ENCODE measurements at places on chromosomes 13 and 19.

DNA sequence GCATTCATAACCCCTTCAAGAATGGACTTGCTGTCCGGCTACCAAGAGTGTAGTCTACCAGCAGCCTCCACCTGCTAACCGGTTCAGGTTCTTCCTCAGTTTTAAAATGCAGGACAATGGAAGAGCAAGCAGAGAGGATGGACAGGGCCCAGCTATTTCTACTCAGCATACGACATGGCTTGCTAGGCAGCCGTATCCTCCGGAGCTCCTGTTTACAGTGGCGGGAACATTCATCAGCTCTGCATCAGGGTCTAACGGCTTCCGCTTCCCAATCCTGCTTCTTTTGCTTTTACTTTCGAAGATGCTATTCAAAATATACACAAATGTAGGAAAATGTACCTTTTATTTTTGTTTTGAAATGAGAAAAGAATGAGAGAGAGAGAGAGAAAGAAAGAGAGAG, 118.5 kb downstream of the TRPC4 start:
- no peak for DNase-seq

DNA sequence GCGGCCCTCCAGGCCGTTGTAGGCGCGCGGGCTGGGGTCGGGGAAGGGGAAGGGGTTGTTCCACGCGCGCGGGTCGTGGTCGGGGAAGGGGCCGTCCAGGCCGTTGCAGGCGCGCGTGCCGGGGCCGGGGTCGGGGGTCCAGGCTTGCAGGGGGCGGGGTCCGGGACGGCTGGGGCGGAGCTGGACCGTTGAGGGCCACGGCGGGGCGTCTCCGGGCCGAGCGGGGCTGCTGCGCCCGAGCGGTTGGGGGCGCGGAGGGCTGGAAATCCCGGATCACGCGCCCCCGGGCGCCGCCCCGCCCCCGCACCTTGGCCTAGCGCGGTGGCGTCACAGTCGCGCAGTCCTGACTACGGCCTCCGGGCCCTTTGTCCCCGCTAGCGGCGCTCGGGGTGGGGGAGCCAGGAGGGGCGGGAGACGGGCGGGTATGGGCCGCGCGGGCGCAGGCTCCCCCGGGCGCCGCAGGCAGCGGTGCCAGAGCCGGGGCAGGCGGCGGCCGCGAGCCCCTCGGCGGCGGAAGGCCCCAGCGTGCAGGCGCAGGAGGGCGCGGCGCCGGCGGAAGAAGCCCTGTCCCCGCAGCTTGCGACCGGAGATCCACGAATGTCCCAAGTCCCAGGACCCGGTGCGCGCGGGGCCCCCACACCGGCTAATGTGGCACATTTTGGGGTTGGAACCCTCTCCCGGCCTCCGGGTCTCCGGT, 665 bp downstream of the GPX4 start:
- DNase-seq: no peak

GRCh38 chr13:72692884-72693514, 34.4 kb downstream of the MZT1 start:
- no peak for DNase-seq

- DNase-seq: no peak
These were observed 504.3 kb downstream of the COG6 start for GRCh38 chr13:40159736-40160135.

- DNase-seq: no peak
These were observed 2.3 kb downstream of the ENOX1 start for GRCh38 chr13:43784496-43784895.

- no peak for DNase-seq
These were observed 12.9 kb downstream of the RANBP3 start for GRCh38 chr19:5964816-5965565.

DNA sequence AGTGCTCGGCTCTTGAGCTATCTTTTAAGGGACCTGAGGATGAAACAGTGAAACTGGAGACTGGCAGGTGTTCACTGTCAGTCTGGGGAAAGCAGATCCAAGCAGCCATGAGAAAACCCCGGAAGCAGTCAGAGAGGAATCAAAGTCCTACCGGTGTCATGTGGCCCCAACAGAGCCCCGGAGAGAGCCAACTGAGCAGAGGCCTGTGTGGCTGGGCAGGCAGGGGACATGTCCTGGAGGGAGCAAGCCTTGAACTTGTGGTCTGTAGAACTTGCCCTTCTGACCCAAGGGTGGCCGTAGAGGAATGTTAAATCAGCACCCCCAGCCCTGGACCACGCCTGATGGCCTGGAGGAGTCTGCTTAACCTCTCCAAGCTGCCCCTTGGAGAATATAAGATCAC, 113.7 kb upstream of the ZNF507 start:
- DNase-seq: no peak

- no peak for DNase-seq
These were observed 1434.7 kb upstream of the PRR20A start for GRCh38 chr13:55705971-55706370.

- DNase-seq: no peak
These were observed 26.8 kb downstream of the UBAC2 start for GRCh38 chr13:99227331-99227900.

- DNase-seq: no peak
These were observed 20.2 kb downstream of the KLK5 start for GRCh38 chr19:50932690-50933083.

DNA sequence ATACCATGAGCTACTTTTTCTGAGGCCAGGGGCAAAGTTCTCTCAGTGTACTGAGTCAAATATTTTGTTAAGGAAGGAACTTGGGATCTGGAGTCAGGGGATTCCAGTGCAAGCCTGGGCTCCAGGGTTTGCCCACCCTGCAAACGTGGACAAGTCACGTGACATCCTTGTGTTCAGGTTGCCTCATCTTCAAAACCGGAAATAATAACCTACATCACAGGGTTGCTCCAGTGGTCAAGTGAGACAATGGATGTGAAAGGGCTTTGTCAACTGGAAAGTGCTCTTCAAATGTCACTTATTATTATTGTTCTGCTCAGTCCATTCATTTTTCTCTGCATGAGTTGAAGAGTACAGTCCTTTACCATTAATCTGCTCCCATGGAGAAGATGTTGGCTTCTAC, 414.9 kb downstream of the COG6 start:
- DNase-seq: no peak

DNA sequence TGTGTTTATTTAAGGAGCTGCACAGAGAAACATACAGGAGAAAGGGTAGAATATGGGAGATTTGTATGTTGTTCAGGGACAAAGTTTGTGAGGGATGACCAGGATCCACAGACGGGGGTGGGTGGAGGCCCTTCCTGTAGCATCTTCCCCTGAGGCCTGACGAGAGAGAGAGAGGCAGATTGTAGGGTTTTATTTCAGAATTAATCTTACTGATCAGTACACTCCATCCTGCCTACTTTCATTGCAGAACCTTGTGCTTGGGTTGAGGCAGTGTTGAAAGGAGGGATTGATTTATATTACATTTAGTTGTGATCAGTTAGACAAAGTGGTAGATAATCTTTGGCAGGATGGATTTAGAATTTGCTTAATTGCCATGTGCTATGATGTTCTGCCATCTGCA, 39.6 kb downstream of the MTUS2 start:
- no peak for DNase-seq

DNA sequence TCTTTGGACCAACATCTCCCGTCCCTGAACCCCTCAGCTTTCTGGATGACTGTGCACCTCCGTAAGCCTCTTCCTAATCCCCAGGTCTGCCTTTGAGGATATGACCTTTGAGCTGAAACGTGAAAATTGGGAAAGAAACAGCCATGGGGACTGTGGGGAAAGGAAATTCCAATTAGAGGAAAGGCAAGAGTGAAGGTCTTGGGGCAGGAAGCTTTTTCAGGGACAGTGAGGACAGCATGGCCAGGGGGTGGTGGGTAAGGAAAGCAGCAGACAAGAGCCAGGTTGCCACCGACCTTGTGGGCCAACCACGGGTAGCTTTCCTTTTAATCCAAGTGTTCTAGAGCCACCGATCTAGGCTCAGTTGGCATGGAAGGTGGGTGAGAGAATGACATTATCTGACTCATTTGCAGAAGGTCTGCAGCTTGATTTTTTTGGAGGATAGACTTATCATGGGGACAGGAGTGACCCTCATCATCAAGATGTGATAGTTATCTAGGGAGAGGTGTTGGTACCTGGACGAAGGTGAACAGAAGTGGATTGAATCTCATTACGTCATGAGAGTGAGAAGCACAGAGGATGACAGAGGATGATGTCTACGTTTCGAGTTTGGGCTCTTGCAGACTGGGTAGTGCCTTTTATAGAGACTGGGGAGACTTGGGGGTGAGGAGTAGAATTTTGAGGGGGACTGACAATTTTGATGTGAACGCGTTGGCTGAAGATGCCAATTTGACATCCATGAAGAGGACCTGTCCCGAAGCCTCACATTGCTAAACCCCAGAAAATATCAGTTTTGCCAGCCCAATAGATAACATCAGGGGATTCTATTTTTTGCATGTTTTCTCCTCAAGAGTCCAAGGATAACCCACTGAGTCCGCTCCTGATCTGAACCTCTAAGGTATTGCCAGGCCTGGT, 136.7 kb upstream of the PEG3 start:
- DNase-seq: no peak

GRCh38 chr13:100898431-100898830, 223.8 kb upstream of the TMTC4 start:
- no peak for DNase-seq

DNA sequence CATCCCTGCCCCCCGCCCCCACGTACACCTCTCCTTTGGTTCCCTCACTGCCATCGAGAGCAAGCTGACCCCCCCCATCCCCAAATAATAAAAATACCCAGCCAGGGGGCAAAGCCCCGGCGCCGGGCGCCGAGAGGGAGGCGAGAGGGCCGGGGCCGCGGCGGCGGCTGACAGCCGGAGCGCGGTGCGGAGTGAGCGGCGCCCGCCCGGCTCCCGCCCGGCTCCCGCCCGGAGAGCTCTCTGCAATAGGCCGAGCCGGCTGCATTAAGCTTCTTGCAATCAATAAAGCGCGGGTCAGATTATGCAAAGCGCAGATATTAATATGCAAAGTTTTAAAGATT, 40.9 kb downstream of the DEDD2 start:
- no peak for DNase-seq

GRCh38 chr19:10654610-10655456, 687 bp downstream of the ILF3 start:
- no peak for DNase-seq

DNA sequence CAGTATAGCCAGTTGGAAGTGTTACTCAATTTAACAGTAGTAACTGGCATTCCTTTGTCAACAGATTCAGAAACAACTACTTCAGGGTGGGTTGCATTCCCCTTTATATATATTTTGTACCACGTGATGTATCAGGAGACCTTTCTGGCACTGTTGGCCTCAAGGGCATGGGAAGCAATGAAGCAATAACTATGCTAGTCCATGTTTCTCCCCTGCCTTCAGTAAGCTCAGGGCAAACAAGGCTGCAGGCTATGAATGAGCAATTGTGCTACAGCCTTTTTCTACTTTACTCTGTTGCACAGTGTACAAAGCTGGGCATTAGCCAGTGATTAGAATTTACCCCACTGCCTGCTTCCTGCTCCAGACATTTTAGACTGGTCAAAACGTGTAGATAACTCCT, 348.8 kb downstream of the GPC5 start:
- DNase-seq: no peak
